ENCODE measurements at places on chromosomes 5 and 9.
A peak's percentile ranks its signal among the peaks of the same experiment; 100 is the strongest.

- no peak for DNase-seq
Measured at GRCh38 chr5:137071526-137071925, 427.6 kb downstream of the SPOCK1 start.

- no peak for DNase-seq
Measured at GRCh38 chr9:136865768-136866103, 372 bp downstream of the EDF1 start.

DNA sequence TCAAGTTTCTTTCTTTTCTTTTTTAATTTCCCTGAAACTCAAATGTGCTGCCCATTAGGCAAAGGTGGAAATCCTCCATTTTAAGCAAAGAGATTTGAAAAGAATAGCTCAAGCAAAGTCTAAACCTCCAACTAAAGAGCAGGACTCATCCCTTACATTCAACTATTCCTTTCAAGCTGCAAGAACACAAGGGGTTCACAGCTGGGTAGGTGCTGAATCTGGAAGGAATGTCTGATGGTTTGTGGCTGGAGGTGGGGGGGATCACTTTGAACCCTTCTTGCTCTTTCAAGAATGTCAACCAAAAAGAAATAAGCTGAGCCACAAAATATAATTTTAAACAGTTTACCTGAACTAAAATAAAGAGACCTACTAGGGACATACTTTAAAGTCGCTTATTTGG lies 375.7 kb upstream of the CDH10 start:
- DNase-seq = no peak

DNA sequence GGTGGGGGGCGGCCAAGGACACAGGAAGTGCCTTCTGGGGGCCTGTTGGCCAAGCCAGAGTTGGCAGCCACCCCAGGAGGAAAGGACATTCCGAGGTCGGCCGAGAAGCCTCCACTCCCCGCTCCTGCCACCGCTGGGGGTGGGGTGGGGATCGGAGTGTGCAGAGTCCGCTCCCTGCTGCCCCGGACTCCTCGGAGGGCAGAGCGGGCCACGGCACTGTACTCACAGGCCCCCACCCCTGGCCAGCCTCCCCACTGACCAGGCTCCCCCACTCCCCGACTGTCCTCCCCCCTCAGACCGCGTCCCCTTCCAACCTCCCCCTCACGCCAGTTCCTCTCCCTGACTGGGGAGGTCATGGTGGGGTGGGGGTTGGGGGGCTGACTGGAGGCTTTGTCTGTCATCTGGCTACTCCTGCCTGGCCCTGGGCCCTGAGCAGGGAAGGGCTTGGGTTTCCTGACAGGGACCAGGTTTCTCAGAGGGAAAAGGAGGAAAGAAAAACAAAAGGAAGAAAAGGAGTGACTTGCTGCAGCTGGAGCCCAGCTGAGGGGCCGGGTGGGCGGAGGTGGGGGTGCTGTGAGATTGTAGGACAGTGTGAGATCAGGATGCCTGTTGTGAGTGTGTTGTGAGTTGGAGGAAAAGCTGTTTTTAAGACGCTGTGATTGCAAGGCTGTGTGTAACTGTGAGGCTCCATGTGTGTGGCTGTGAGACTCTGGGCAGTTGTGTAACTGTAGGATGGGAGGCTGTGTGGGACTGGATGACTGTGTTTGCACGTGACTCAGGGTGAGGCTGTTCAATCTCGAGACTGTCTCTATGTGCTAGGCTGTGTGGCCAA lies 29.7 kb downstream of the CNTFR start:
- no peak for DNase-seq

DNA sequence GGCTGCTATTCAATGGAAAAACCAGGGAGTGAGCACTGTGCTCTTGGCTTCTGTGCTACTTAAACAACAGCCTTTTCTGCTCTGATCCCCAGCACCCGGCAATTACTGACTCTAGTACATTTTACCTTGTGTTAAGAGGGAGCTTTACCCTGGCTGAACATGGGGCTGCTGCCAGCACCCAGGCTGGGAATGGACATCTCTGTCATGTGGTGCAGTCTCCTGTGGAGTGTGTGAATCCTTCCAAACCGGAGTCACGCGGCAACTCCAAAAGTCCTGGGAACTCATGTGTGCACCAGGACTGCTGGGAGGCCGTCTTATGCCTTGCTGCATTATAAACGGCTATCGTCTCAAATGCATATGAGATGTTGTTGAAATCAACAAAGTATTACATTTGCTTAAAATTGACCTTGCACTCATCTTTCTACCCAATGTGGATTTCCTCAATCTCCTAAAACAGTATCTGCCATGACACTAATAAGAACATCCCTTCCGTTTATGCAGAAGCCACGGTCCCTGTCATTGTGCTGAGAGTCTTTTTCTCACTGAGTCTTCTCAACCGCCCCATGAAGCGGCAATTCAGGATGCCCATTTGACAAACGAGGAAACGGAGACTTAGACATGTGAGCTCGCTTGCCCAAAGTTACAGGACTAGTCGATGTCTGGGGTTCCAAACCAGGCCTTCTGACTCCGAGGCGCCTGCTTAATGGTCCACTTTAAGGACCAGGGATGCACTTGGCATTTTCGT lies 884 bp upstream of the GSN start:
- no peak for DNase-seq

DNA sequence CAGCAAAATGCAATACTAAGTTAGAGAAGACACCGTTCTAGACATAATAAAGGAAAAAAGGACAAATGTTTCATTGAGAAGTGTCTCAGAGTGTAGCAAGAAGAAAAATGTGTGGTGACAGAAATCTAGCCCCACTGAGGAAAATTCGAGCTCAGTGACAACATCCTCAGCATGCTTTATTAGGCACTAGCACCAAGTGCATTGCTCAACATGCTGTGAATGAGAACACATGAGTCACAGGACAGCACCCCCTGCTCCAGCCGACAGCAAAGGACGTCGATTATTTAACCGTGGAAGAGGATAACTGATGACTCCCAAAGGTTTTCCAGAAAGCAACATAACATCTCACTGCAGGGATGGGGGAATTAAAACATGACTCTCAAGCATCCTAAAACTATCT lies 182.7 kb downstream of the GNAQ start:
- no peak for DNase-seq

DNA sequence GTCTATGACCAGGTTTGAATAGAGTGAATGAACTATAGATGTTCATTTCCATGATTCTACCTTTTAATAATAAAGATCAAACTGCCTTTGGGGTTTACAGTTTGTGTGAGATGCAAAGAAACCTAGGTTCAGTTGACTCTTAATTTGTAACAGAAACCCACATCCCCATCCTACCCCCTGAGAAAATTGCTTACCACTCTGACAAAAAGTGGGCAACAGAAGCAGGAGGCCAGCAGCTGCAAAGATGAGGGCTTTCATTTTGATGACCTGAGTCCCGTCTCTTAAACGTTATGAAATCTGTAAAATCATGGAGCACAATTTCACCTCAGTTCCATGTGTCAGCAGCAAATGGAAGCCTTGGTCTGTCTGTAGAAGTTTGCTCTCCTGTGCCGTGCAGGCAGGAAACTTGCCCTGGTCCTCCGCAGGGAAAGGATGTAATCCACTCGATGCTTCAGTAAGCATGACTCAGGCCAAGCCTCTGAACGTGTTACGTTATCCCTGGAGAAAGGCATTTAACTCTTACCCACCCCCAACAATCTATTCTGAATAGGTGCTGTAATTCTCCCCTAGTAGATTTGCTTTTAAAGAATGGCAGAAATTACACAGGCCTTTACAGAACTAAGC lies at the start of gene F2RL2:
Gene F2RL2 (minus strand): TSS at position 431 of the 624 bp plus-strand sequence. CDS start 173 bp downstream, at position 258.
- DNase-seq = peak; percentile 28

DNA sequence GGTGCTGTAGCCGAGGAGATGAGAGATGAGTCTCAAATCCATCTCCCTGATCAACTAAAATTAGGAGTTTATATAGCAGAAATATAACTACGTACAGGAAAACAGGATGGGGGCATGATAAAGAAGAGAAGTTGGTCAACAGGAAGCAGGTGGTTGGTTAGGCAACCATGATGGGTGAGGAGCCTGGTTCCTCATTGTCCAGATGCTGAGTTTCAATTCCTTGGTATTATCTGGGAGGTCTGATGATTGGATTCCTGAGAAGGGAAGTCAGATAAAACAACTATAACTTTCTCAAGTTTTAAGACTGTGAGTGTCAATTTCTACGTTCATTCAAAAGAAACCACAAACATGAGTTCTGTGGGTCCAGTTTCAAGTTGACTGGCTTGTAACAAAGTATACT lies 323.9 kb downstream of the MTRR start:
- DNase-seq = no peak

- no peak for DNase-seq
Measured at GRCh38 chr5:36904677-36905076, 28.1 kb downstream of the NIPBL start.

- no peak for DNase-seq
Measured at GRCh38 chr5:181160152-181160754, 12.9 kb downstream of the OR2V2 start.

- DNase-seq = no peak
Measured at GRCh38 chr9:111414406-111414805, 69.8 kb downstream of the ECPAS start.

DNA sequence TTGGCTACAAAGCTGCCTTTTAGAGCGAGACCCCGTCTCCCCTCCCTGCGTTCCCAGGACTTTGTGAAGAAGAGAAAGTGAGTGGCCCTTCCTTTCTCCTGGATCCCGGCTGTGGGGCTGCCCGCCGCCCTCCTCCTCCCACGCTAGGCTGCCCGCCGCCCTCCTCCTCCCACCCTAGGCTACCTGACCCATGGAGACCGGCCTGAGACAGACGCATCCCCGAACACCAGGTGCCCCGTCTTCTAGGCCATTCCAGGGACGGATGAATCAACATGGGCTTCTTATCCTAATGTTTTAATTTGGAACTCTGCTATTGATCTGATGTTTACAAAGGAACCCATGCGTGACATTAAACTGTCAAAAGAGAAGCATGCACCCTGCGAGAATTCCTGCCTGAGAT lies 117.3 kb upstream of the LPCAT1 start:
- DNase-seq = no peak
